ENCODE measurements at places on chromosomes 1 and 21.

- DNase-seq, result peak; percentile 54
Measured at GRCh38 chr1:108199781-108200686, at the start of gene SLC25A24. Gene SLC25A24, minus strand, starts transcription at chr1:108200343. Its CDS starts 205 bp downstream, at chr1:108200138.

- no peak for DNase-seq
Measured at GRCh38 chr21:34706337-34706736, 37.5 kb downstream of the CLIC6 start.

GRCh38 chr1:182394055-182394775 is 2.6 kb upstream of the GLUL start:
- no peak for DNase-seq

DNA sequence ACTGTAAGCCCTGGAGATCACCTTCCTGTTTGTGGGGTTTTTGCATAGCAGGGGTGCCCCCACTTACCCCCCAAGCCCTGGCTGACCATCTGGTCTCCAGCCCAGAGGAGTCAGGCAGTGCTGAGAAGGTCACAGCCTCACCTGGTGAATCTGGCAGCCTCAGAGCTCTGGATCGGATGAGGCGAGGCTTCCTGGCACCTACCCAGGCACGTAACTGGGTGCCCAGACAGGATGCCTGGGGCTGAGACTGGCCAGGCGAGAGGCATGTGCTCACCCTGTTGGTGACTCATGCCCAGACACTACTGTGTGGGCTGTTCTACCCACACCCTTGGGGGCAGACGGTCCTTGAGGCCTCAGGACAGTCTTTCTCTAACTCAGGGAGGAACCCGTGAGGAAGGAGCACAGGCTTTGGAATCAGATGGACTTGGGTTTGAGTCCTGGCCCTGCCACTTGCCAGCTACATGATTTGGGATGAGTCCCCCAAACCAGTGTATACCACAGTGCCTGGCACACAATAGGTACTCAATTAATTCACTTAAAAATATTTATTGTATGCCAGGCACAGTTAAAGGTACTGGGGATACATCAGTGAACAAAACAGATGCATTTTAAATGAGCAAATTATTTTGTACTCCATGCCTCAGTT is 15.1 kb upstream of the PADI3 start:
- DNase-seq, result no peak

- no peak for DNase-seq
Measured at GRCh38 chr1:40965531-40965930, 14.0 kb upstream of the CTPS1 start.

DNA sequence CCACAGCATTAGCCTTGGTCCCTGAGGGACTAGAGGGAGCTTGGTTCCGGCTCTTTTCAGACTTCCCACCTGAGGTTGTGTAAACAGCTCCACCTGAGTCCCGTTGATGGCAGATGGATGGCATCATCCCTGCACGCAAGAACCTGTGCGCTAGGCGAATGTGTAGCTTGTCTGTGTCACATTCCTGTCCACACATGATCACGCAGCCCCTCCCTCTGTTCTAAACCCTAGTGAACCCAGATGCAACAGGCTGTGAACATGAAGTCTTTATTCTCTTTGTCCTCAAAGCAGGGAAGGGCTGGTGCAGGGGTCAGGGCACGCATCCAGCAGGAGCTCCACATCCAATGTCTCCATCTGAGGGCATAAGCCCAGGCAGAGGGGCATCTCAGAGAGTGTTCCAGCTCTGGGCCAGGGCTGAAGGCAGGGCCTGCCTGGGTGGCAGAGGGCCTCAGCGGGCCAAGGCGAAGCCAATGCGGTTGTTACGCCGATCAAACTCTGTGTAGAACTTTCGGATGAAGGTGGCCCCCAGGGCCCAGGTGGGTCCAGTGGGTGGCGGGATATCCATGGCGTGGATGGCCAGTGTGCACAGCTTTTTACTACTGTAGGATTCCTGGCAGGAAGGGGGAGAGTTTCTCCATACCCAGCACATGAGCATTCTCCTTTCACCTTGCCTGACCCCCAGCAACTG is 2.9 kb upstream of the ETNK2 start:
- DNase-seq, result no peak

- DNase-seq, result no peak
Measured at GRCh38 chr1:118744420-118744819, 243.7 kb downstream of the TBX15 start.

DNA sequence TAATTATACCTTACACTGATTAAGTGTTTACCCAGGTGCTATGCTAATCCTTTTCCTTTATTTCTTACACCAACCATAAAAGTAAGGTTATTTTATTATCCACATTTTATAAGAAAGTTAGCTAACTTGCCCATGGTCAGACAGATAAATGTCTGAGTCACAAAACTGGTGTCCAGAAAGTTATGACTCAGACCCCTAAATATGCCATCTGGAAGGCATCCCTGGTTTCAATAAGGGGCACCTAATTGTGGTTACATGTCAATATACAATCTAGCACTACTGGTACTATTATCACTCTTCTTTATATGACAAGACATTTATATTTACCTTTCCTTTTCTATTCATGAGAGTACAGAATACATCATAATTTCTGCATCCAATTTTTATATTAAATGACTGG is 496.5 kb upstream of the ADGRL2 start:
- no peak for DNase-seq

GRCh38 chr1:7827126-7827955 is 25.5 kb downstream of the UTS2 start:
- peak; percentile 18 for DNase-seq

- no peak for DNase-seq
Measured at GRCh38 chr1:40059960-40060750, 19.6 kb downstream of the CAP1 start.

DNA sequence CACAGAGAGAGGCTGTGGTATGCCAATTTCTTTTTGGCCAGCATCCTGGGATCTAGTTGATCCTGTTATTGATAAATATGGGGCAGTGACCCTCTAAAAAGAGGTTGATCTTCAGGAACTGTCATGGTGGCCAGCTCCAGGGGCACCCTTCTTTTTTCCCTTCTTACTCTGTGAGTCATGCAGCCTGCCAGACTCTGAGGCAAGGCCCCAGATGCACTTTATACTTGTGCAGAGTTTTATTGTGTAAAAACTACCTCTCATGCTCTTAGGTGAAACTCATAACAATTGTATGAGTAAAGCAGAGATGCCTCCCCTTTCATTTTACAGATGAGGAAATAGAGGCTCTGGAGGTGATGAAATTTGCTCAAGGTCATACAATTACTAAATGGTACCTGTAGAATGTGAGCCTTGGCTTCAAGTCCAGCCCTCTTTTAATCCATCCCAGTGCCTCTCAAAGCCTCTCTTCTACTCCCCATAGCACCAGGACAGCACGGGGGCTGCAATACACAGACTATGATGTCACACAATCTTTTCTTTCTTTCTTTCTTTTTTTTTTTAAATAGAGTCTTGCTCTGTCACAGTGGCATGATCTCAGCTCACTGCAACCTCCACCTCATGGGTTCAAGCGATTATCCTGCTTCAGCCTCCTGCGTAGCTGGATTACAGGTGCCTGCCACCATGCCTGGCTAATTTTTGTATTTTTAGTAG is 387.8 kb downstream of the KCNH1 start:
- no peak for DNase-seq

DNA sequence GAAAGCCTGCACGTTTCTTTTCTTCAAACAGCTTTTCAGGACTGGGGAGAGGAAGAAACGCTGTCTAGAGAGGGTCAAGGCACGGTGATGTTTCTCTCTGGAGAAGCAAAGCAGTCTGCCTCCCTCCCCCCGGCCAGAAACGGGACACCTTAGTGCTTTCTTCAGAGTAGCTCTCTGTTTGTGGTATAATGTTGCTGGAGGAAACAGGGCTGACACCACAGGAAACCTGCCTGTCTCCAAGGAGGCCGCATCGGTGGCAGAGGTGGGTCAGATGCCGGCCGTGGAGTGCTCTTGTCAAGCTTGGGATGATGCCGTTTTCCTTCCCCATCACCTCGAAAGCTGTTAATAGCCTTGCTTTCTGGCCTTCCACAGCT is 139.4 kb downstream of the DHRS3 start:
- DNase-seq, result no peak

DNA sequence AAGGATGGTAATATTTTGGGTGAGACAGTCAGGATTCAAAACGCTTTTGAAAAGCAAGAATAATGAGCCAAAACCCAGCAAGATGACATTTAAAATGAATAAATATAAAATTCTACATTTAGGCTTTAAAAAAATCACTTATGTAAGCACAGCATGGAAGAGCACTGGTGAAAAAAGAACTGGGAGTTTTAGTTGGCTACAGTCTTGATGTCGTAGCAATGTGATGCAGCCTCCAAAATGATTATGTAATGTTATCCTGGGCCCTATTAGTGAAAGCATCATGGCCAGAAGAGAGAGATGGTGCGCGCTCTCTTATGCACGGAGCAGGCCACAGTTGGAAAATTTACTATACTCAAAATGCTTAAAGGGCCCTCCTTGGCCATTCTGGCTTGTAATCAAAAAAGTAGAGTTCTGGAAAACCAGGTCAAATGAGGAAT is 5.1 kb downstream of the KCNJ9 start:
- DNase-seq, result no peak

- DNase-seq, result no peak
Measured at GRCh38 chr1:180158149-180159147, 3.8 kb downstream of the QSOX1 start.

GRCh38 chr1:3956527-3957170 is 56.6 kb upstream of the C1orf174 start:
- DNase-seq, result no peak

- DNase-seq, result no peak
Measured at GRCh38 chr1:8631163-8631562, 186.3 kb downstream of the RERE start.

GRCh38 chr1:181324797-181325616 is 158.3 kb upstream of the CACNA1E start:
- no peak for DNase-seq

DNA sequence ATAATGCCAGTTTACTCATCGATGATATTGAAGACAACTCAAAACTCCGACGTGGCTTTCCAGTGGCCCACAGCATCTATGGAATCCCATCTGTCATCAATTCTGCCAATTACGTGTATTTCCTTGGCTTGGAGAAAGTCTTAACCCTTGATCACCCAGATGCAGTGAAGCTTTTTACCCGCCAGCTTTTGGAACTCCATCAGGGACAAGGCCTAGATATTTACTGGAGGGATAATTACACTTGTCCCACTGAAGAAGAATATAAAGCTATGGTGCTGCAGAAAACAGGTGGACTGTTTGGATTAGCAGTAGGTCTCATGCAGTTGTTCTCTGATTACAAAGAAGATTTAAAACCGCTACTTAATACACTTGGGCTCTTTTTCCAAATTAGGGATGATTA is 13.7 kb downstream of the GGPS1 start:
- no peak for DNase-seq

GRCh38 chr1:111867868-111868440 is 112.3 kb downstream of the DDX20 start:
- DNase-seq, result no peak

- DNase-seq, result no peak
Measured at GRCh38 chr1:77652268-77652667, 30.2 kb downstream of the ZZZ3 start.

GRCh38 chr1:12480041-12480440 is 138.0 kb downstream of the DHRS3 start:
- DNase-seq, result no peak

DNA sequence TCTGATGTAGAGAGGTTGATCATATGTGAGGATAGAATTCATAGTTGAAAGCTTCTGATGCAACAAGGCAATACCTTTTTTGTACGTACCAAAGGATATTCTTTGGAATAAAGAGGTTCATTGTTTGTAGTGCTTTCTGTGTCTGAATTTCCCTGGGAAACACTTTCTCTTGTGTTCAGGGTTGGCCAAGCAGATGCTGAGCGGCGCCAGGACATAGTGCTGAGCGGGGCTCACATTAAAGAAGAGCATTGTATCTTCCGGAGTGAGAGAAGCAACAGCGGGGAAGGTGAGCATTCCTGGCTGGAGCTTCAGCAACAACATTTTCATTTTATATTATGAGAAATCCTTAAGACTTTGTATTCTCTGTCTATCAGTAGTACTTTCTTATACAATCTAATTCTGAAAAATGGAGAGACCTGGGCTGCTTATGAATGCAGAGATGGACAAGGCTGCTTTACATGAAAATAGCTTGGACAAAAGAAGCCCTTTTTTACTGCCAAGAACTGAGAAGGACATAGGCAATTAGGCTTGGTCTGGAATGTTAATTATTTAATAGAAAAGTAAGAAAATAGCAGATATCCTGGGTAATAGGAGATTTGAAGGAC is 85.2 kb downstream of the KIF1B start:
- DNase-seq, result no peak

DNA sequence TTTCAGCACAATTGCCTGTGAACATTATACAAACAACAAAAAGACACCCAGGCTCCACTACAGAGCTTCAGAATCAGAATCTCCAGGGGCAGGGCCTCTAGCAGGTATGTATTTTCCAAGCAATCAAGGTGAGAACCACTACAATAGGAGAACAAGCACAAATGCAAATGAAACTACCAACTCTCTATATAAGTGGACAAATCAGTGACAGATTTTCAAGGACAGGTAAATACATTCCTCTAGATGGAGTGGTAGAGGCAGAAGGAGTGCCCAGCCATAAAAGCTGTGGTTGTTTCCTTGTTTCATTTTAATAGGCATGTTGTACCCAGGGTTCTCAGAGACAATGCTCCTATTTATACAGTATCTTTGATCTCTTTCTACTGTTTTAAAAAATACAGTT is 20.1 kb upstream of the CCDC17 start:
- DNase-seq, result no peak

- DNase-seq, result no peak
Measured at GRCh38 chr1:48917901-48918603, 141.4 kb upstream of the BEND5 start.

DNA sequence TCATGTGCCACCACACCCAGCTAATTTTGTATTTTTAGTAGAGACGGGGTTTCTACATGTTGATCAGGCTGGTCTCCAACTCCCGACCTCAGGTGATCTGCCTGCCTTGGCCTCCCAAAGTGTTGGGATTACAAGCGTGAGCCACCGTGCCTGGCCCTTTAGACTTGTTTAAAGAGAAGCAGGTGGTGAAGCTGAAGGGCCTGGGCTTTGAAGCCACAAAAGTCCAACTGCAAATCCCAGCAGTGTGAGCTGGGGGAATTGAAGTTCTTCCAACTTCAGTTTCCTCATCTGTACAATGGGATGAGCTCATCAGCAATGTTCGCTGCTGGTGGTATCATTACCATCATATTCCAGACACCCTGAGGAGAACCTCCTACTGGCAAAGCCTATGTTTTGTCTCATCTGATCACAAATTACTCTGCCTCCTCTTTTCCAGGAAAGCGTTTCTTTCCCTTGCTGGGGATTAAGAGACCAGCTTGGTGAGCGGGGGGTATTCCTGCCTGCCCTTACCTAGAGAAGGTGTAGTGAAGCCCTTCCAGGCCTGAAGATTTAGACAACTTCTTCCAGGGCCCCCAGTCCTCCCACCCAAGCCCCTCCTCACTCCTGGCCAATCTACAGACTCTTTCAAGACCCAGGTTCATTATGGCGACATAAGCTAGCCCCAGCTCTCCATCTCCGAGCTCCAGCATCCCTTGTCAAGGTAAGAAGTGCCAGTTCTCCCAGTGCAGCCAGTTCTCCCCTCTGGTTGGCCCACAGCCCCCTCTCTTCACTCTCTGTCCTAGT is 2.4 kb upstream of the SHISA4 start:
- DNase-seq, result no peak
